LHCN-M2 (cell line): ENCODE measurements at places on chromosomes 11 and 22.
A peak's percentile ranks its signal among the peaks of the same experiment; 100 is the strongest.

DNA sequence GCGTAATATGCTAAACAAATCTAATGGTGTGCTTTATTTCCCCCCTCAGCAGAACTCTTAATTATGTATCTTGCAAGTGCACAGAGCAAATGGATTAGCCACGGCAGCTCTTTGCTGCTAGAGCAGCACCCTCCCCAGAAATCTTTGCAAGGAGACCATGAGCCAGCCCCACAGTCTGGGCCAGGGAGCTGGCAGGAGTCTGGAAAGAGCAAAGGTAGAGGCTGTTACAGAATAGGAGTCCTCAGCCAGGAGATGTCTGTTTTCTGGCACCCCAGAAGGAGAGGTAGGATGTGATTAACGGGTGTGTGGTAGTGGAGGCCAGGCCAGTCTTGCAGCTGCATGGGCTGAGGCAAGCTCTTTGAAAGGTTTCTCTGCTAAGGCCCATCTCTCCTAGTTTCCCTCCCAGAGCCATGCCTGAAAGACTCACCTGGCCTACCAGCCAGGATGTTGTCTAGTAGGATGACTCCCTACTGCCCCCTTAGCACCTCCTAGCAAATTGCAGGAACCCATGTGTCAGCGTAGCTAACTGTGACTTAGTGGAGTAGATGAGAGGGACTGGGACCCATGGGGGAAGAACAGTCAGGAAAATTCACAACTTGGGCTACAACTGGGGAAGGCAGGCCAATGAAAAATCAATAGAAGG, 557.2 kb downstream of the BUD13 start:
- DNase-seq: no peak

GRCh38 chr11:82046778-82047177, 686.9 kb downstream of the FAM181B start:
- no peak for DNase-seq

- DNase-seq: no peak
Observed at GRCh38 chr11:69467196-69467595, 14.3 kb upstream of the LINC01488 start.

- DNase-seq: peak; percentile 40
Observed at GRCh38 chr11:45180848-45181192, 34.4 kb downstream of the PRDM11 start.

GRCh38 chr22:44723801-44724200, 21.8 kb downstream of the PRR5 start:
- peak; percentile 40 for DNase-seq

- no peak for DNase-seq
Observed at GRCh38 chr22:48261706-48262105, 1499.3 kb downstream of the TBC1D22A start.

DNA sequence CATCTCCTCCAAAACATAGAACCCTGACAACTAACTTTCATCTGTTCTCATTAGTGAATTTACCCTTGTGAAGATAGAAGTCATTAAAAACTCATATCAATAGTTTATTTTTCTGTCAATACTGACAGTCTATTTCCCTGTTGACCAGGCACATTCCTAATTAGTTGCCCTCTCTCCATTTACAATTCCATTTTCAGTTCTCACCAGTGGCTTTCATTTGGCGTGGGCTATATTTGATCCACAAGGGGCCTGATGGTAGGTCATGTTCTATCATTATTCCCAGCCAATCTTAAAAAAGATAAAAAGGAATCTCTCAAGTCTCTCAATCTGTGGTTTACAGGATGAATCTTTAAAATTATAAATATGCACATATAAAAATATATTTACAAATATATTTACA, 3.9 kb upstream of the AKIP1 start:
- no peak for DNase-seq

DNA sequence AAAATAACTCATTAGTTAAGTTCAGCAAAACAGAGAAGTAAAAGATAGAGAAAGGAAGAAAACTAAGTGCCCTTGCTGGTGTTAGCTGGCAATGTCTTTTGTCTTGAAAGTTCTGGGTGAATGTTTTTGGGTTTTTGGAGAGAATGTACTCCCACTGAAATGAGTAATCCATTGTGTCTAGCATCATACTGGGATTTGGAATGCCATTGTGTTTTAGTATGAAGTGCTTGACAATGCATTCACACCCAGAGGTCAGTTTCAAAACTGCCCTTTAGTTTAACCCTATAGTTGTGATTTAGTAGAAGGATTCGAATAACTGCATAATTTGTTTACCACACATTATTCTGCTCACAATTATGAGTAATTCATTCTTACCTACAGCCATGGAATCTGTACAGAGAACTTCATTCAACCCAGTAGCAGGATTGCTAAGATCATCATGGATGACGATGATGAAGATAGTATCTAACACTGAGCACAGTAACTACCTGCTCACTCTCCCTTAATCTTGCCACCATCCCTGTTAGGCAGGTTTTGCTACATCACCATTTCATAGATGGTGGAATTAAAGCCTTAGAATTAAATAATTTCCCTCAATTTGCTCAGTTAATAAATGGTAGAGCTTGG, 33.9 kb downstream of the MAML2 start:
- DNase-seq: peak; percentile 82

GRCh38 chr11:8296872-8297271, 33.2 kb upstream of the LMO1 start:
- DNase-seq: no peak

DNA sequence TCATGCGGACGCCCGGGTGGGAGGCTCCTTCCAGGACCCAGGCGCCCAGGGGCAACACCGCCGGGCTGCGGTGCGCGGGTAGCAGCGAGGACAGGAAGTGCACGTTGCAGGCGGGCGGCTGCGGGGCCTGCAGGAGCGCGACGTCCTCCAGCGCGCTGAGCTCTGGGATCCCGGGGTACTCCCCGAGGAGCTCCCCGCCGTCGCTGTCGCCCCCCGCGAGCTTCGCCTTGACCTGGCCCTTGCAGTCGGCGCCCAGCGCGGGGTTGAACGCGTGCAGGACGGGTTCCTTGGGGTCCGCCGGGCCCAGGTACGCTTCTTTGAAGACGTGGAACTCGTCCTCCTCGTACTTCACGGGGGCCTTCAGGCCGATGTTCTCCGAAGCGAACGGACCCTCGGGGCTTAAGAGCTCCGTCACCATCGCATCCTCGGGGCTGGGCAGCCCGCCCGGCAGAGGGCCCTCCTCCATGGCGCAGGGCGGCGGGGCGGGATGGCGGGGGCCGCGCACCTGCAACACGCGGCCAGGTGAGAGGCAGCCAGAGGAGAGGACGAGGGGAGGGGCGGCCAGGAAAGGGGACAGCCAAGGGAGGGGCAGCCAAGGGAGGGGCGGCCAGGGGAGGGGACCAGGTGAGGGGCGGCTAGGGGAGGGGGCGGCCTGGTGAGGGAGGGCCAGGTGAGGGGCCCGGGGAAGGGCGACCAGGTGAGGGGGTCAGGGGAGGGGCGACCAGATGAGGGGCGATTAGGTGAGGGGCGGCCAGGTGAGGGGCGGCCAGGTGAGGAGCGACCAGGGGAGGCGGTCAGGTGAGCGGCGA, 921 bp downstream of the TESMIN start:
- DNase-seq: no peak

DNA sequence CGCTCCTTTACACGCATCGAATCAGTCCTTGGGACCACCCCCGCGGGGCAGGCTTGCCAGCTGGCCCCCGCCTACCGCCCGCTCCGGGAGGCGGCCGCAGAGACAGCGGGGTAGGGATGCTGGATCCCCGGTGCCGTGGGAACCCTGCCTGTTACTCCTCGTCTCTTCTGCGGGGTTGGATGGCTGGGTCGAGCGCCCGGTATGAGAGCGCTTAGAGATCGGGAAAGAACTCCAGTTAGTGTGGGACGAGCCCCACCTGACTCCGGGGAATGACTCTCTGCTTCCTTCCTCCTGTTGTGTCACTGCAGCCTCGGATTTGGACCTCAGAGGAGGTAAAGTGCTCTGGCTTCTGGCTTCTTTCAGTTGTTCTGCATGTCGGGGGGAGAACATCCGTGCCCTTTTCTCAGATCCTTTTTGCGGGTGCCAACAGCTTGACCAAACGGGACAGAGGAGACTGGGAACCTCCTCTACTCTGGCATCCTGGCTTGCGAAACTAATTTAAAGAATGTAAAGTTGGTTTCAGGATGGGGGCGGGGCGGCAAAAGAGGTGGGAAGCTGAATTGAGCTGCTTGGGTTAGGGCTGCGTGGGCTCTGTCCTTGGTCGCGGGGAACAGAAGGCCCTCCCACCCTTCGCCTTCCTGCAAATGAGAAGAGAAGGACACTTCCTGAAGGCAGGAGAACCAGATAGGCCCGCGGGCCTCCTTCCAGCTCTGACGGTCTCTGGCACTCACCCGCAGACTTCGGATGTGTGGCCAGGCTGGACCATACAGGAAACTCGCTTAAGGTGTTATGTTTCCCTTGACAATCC, 938 bp downstream of the LAYN start:
- DNase-seq: peak; percentile 41

DNA sequence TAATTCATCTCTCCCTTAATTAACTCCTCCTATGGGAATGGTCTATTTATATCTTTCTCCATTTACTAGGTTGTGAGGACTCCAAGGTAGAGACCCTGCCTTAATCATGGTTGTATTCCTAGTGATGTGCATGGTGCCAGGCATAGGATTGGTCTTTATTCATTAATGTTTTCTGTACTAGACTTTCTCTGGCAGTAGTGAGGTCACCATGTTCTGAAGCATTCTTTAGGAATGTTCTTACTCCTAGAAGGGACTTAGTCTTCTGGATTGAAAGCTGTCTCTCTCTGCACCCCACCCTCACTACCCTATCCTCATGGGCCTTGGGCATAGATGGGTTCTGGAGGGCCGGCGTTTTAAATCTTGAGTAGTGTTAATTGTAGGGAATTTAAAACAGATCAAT, 10.6 kb upstream of the INSC start:
- peak; percentile 37 for DNase-seq
